ENCODE measurements at places on chromosomes 3 and 15. TPM values are rescaled to one million over a fixed set of nuclear protein-coding genes. Genes with fewer than 3 reads are reported as not detected.

Gene TMIE
- total RNA-seq: 0.53 TPM

Gene GTPBP8
- 17.2 TPM for total RNA-seq

Gene GOLGA8T
- not detected for total RNA-seq

DNA sequence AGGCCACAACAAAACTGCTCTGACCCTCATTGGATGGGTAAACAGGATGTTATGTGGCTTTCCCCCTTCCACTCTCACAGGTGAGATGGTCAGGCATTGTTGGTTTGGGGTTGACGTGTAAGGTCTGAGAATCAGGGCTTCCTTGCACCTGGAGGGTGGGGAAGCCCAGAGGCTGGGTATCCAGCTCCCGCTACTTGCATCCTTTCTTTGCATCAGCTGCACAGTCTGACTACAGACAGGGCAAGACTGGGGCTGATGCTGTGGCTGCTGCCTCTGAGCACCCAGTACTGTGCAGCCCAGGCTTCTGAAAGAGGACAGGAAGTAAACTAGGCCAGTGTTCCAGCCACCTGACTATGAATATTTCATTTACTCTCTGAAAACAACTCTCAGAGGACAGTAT, 58.0 kb upstream of the ATP2B2 start:
- peaks cover 35% of the 10 kb centered on the region for H3K27me3 ChIP-seq
- no peaks in the 10 kb centered on the region for H3K36me3 ChIP-seq
- H3K4me3 ChIP-seq: no peak overlapping the region

DNA sequence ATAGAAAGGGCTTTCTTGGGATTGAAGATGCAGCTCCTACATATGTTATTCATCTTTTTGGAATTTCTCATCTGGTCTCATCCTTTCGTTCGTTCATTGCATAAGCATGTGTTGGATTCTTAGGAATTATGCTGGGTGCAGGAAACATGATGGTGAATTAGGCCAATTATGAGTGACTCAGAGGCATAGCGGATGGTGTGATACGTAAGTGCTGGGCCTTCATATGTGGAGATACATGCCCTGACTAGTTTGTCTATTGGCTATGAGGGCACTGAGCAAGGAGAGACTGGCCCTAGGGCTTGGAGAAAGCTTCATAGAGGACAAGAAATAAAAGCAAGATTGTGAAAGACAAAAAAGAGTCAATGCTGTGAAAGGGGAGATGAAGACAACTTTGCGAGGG, 235.1 kb downstream of the MYRIP start:
- no peak overlapping the region for H3K27ac ChIP-seq
- no peak for DNase-seq
- H3K4me3 ChIP-seq: no peak overlapping the region

DNA sequence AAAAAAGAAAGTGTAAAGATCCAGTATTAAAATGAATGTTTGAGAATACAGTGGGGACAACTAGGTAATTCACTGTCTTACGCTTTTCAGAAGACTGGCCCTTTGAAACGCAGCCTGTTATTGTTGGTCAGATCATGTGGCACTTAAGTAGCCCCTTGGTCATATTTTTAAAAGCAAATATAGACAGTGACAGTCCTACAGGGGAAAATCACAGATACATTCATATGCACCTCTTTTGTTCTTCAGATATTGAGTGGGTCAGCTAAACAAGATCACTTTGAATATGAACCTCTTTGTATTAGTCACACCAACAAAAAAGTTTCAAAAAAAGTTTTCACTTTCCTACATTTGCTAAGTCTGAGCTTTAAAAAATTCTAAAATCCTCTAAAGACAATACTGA, 36.0 kb downstream of the TIGIT start:
- H3K4me1 ChIP-seq: peaks cover 13% of the 10 kb centered on the region
- H3K4me3 ChIP-seq: no peak overlapping the region
- DNase-seq: no peak
- H3K27me3 ChIP-seq: no peaks in the 10 kb centered on the region
- H3K36me3 ChIP-seq: peaks cover 14% of the 10 kb centered on the region

DNA sequence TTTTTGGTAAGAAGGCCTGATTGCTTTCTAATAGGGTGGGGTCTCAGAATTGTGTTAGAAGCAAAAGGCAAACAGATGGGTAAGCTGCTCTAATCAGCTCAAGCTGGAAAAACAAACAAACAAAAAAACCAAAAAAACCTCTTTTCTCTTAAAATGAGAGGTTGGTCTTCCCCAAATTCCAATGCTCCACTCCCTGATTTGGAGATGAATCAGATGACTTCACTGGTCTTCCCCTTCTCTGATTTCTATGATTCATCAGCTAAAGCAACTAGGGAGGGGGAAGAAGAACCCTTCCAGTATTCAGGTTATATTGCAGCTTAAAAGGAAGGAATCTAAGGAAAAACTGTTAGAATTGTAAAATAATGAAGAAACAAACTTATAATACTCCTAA, 9.6 kb upstream of the ANXA2 start:
- DNase-seq: no peak
- H3K36me3 ChIP-seq: no peaks in the 10 kb centered on the region
- H3K27me3 ChIP-seq: no peaks in the 10 kb centered on the region
- H3K4me1 ChIP-seq: peaks cover 15% of the 10 kb centered on the region
- no peak overlapping the region for H3K27ac ChIP-seq

DNA sequence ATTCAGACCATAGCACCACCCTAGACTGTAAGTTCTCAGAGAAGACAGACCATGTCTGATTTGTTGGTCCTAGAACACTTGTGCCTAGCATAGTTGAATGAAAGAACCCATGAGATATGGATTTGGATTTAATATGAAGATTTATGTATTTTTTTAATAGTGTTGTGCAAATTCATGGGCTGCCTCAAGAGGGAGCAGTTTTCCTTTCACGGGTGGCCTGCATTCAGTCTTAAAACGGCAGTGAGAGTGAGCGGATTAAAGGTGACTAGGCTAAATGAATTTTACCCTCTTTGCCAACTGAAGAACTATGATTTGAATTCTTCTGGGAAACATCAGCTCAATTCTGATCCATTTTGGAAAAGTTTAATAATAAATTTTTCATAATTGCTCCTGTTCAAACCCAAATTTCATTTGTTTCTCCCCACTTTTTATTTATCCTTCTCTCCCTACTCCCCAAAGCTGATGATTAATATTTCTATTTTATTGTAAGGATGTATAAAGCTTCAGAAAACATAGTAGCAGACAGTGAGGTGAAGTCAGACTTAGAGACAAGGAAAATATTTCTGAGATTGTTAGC, 67.3 kb downstream of the MORC1 start:
- H3K4me3 ChIP-seq: no peak overlapping the region
- no peak for DNase-seq
- H3K27ac ChIP-seq: no peak overlapping the region
- no peaks in the 10 kb centered on the region for H3K36me3 ChIP-seq

DNA sequence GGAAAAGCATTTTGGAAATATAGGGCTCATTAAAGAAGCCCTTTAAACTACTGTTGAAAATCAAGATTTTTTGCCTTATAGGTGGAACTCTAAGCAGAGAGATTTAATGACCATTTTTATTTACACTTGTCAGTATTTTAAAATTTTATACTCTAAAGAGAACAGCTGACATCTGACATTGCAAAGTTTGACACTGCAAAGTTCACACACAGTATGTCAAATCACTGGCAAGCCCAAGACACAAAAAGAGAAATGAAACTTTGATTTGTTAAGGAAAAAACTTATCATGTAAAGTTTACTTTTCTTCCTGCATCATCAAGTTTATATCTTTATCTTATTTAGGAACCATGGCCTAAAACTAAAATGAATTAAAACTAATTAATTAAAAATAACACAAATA, 40.2 kb downstream of the DPH6 start:
- no peak for DNase-seq
- H3K27me3 ChIP-seq: no peaks in the 10 kb centered on the region
- peak overlapping the region; percentile 45 for H3K27ac ChIP-seq
- H3K4me3 ChIP-seq: no peak overlapping the region

GRCh38 chr3:43792904-43793303, 102.2 kb downstream of the ABHD5 start:
- H3K4me3 ChIP-seq: no peak overlapping the region
- H3K27ac ChIP-seq: no peak overlapping the region
- DNase-seq: no peak
- no peaks in the 10 kb centered on the region for H3K36me3 ChIP-seq
- peaks cover 35% of the 10 kb centered on the region for H3K27me3 ChIP-seq

- H3K36me3 ChIP-seq: no peaks in the 10 kb centered on the region
- H3K27ac ChIP-seq: peak overlapping the region; percentile 94
- no peaks in the 10 kb centered on the region for H3K27me3 ChIP-seq
- no peak for DNase-seq
- H3K4me3 ChIP-seq: no peak overlapping the region
Measured at GRCh38 chr15:67945951-67946700, 106.3 kb upstream of the RNU6-1 start.

- no peaks in the 10 kb centered on the region for H3K27me3 ChIP-seq
- peak overlapping the region; percentile 83 for H3K27ac ChIP-seq
- H3K36me3 ChIP-seq: no peaks in the 10 kb centered on the region
- no peak overlapping the region for H3K4me3 ChIP-seq
Measured at GRCh38 chr15:67922971-67923945, 83.4 kb upstream of the RNU6-1 start.

DNA sequence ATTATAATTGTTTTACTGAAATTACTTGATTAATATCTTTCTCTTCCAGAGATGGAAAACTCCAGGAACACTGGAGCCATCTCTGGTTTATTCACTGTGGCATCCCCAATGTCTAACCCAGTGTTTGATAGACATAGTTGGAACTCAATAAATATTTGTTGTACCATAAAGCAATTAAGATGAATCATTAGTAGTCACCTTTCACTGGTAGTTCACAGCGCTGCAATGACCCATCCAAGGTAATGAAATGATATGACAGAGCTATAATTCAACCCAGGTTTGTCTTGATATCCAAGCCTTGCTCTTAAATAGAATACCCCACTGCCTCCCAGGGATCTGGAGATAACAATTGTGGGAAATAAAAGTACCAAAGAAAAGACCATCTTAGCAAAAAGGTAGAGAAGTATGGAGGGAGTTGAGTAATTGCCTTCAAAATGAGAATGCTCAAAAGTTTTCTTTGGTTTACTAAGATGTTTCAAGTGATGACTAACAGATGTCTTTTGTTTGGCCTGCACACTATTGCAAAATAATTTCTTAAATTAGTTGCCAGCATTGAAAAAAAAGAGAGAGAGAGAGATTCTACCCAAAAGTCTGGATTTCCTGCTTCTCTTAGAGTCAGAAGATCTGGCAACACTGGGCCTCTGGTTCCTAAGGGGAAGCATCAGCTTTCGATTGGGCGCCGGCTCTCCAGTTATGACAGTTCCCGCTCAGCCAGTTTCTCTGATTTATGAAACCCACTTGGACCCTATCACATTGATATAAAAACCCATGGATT, 348.5 kb downstream of the ERC2 start:
- peaks cover 1% of the 10 kb centered on the region for H3K4me1 ChIP-seq
- H3K4me3 ChIP-seq: no peak overlapping the region
- no peak for DNase-seq
- H3K27me3 ChIP-seq: no peaks in the 10 kb centered on the region
- peaks cover 1% of the 10 kb centered on the region for H3K36me3 ChIP-seq
- no peak overlapping the region for H3K27ac ChIP-seq

GRCh38 chr3:57756528-57757401, 656 bp downstream of the SLMAP start:
- peak; percentile 30 for DNase-seq
- H3K4me3 ChIP-seq: peak overlapping the region; percentile 94
- H3K36me3 ChIP-seq: peaks cover 5% of the 10 kb centered on the region
- H3K4me1 ChIP-seq: peaks cover 23% of the 10 kb centered on the region
- H3K27ac ChIP-seq: peak overlapping the region; percentile 97

- H3K4me1 ChIP-seq: peaks cover 2% of the 10 kb centered on the region
- H3K27ac ChIP-seq: no peak overlapping the region
- peaks cover 2% of the 10 kb centered on the region for H3K36me3 ChIP-seq
- H3K27me3 ChIP-seq: no peaks in the 10 kb centered on the region
- H3K4me3 ChIP-seq: no peak overlapping the region
Measured at GRCh38 chr3:58979840-58980239, 70.0 kb downstream of the CFAP20DC start.

- H3K4me3 ChIP-seq: no peak overlapping the region
- H3K4me1 ChIP-seq: no peaks in the 10 kb centered on the region
- H3K36me3 ChIP-seq: no peaks in the 10 kb centered on the region
- H3K27me3 ChIP-seq: no peaks in the 10 kb centered on the region
- no peak for DNase-seq
- no peak overlapping the region for H3K27ac ChIP-seq
Measured at GRCh38 chr3:175956964-175957363, 1097.8 kb downstream of the NAALADL2 start.

DNA sequence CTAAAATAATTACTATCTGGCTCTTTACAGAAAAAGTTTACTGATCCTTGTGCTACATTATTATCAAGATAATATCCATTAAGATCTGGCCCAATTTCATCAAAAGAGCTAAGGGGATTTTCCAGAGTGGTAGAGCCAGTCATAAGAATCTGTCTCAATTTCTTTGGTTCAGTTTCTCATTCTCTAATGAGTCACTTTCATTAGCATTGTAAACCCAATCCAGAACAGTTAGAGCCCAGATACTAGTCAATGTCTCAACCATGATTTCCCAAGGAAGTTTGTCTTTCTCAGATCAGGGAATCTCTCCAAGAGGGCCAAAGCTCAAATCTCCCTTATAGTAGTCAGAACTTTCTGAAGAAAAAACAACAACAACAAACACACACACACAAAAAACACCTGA, 131.1 kb upstream of the PPP2R3A start:
- no peak overlapping the region for H3K4me3 ChIP-seq
- H3K36me3 ChIP-seq: no peaks in the 10 kb centered on the region
- DNase-seq: no peak
- no peaks in the 10 kb centered on the region for H3K27me3 ChIP-seq
- H3K27ac ChIP-seq: no peak overlapping the region
